ENCODE measurements at places on chromosomes 2 and 18. TPM values are rescaled to one million over a fixed set of nuclear protein-coding genes. Genes with fewer than 3 reads are reported as not detected.

GRCh38 chr2:18930971-18931370 lies 341.6 kb upstream of the NT5C1B start:
- no peak overlapping the region for H3K27ac ChIP-seq
- no peaks in the 10 kb centered on the region for H3K4me1 ChIP-seq
- no peak for DNase-seq
- H3K27me3 ChIP-seq = no peaks in the 10 kb centered on the region

DNA sequence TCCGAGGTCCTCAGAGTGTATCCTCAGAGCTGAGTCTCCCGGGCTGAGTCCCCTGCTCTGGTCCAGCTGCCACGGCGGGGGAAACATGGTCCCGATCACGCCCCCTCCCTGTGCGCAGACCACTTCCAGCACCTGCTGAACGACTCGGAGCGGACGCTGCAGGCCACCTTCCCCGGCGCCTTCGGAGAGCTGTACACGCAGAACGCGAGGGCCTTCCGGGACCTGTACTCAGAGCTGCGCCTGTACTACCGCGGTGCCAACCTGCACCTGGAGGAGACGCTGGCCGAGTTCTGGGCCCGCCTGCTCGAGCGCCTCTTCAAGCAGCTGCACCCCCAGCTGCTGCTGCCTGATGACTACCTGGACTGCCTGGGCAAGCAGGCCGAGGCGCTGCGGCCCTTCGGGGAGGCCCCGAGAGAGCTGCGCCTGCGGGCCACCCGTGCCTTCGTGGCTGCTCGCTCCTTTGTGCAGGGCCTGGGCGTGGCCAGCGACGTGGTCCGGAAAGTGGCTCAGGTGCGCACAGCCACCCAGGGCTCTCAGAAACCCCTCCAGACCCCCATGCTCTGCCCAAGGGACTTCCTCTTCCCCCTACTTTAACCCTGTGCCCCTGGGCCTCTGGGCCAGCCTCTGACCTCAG lies 26.7 kb downstream of the GPC1 start:
- DNase-seq = no peak
- no peaks in the 10 kb centered on the region for H3K27me3 ChIP-seq
- H3K4me1 ChIP-seq = peaks cover 4% of the 10 kb centered on the region
- no peak overlapping the region for H3K27ac ChIP-seq

DNA sequence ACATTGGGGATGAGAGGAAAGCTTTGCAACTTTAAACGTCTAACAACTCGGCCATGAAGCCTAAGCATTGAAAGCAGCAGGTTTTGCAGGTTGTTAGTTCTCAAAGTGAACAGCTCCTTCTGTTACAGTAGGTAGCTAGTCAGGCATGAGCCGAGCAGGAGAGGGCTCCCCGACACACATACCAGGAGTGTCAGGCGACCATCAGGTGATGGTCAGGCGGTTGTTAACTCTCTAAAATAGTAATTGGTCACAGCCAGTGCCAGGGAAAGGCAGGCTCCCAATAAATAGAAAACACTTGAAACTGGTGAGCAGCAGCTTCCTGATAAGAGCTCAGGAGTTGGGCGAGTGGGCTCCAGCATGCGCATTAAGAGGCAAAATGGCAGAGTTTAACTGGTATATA lies 53.5 kb upstream of the DAPL1 start:
- no peak overlapping the region for H3K27ac ChIP-seq
- H3K36me3 ChIP-seq = no peaks in the 10 kb centered on the region
- peaks cover 4% of the 10 kb centered on the region for H3K27me3 ChIP-seq
- no peak for DNase-seq

- H3K4me1 ChIP-seq = peaks cover 10% of the 10 kb centered on the region
- H3K4me3 ChIP-seq = no peak overlapping the region
- H3K36me3 ChIP-seq = no peaks in the 10 kb centered on the region
- no peak overlapping the region for H3K27ac ChIP-seq
- no peak for DNase-seq
Measured at GRCh38 chr2:223597076-223597475, 5.1 kb downstream of the SCG2 start.

Gene MEIS1
- polyA plus RNA-seq = 2.2 TPM

Gene LYPD6B
- polyA plus RNA-seq = 30.8 TPM

Gene DNAH7
- polyA plus RNA-seq = 0.28 TPM

DNA sequence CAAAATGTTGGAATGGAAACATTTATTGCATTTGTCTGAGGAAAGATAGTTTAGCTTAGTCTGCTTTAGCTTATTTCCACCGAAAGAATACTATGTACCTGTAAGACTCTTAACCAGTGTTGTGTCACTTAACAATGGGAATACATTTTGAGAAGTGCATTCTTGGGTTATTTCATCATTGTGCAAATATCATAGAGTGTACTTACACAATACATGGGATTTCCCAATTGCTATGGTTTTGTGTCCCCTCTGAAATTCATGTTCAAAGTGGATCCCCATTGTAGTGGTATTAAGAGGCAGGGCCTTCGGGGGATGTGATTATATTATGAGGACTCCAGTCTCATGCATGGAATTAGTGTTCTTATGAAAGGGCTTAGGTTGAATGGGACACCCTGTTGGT lies 249.4 kb upstream of the UBE2E3 start:
- no peaks in the 10 kb centered on the region for H3K27me3 ChIP-seq
- peaks cover 8% of the 10 kb centered on the region for H3K4me1 ChIP-seq
- H3K36me3 ChIP-seq = no peaks in the 10 kb centered on the region
- DNase-seq = no peak
- no peak overlapping the region for H3K4me3 ChIP-seq

GRCh38 chr18:53142005-53142404 lies 802.0 kb downstream of the DCC start:
- DNase-seq = no peak
- H3K27me3 ChIP-seq = no peaks in the 10 kb centered on the region
- no peaks in the 10 kb centered on the region for H3K36me3 ChIP-seq
- H3K27ac ChIP-seq = no peak overlapping the region

Gene TNS1
- 2.5 TPM for polyA plus RNA-seq

Gene DOCK10
- 1.4 TPM for polyA plus RNA-seq

GRCh38 chr2:82023710-82024109 lies 1719.2 kb upstream of the LRRTM1 start:
- H3K4me3 ChIP-seq = no peak overlapping the region
- H3K27ac ChIP-seq = no peak overlapping the region
- no peaks in the 10 kb centered on the region for H3K4me1 ChIP-seq
- no peaks in the 10 kb centered on the region for H3K27me3 ChIP-seq
- H3K36me3 ChIP-seq = no peaks in the 10 kb centered on the region

DNA sequence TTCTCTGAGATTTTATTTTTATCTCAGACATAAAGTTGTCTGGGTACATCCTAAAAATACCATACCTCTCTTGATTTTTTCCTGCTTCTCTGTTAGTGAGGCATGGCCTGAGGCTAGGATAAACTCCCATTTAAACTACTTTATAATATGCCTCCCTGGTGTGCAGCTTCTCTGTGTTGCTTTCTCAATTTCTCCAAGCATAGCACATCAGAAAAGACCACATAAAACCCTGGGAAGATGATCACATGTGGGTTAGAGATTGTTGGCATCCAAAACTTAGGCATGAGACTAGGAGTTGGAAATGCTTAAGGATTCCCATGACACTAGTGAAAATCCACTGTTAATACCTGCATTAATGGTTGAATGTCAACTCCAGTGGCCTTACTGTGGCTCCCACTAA lies 254.6 kb downstream of the RND3 start:
- no peaks in the 10 kb centered on the region for H3K4me1 ChIP-seq
- H3K27ac ChIP-seq = no peak overlapping the region
- DNase-seq = no peak
- H3K27me3 ChIP-seq = no peaks in the 10 kb centered on the region
- H3K36me3 ChIP-seq = no peaks in the 10 kb centered on the region
- H3K4me3 ChIP-seq = no peak overlapping the region

Gene KCNS3
- 5.6 TPM for polyA plus RNA-seq

DNA sequence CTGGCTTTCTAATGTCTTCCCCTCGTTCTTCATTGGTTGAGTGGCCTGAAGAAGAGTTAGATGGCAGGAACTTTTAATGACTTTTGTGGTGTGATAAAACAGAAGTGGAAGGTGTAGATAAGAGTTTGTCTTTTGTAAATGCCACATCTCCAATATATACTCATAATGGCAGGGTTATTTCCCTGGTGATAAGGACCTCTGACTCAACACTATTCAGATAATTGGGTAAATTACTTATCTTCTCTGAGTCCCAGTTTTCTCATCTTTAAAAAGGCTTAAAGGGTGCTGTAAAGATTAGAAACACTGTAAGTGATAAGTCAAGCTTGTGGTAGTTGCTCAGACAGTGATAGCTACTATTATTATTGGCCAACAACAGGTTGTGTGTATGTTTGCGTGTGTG lies 9.5 kb downstream of the KLHL14 start:
- H3K36me3 ChIP-seq = no peaks in the 10 kb centered on the region
- no peaks in the 10 kb centered on the region for H3K4me1 ChIP-seq
- peaks cover 8% of the 10 kb centered on the region for H3K27me3 ChIP-seq

DNA sequence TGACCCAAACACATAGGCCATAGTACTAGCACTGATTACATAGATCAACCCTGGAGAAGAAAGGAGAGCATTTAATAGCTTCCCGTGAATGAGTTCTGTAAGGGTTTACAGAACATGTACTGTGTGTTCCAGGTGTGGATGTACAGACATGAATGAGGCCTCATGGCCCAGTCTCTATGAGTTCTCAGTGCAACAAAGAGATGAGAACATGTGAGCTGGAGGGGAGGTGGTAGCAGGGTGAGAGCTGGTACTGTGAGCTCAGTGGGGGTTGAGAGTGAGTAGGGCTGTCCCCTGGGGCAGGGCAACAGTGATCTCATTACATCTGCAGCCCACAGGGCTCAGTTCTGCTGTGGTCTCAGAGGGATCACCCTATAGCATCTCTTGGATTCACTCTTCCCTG lies 42.6 kb upstream of the SPRED2 start:
- no peaks in the 10 kb centered on the region for H3K36me3 ChIP-seq
- H3K27me3 ChIP-seq = no peaks in the 10 kb centered on the region
- H3K4me1 ChIP-seq = no peaks in the 10 kb centered on the region
- no peak overlapping the region for H3K27ac ChIP-seq

- no peak for DNase-seq
- no peaks in the 10 kb centered on the region for H3K36me3 ChIP-seq
- H3K27ac ChIP-seq = no peak overlapping the region
- peaks cover 18% of the 10 kb centered on the region for H3K4me1 ChIP-seq
Measured at GRCh38 chr2:226208726-226209125, 590.9 kb downstream of the IRS1 start.

DNA sequence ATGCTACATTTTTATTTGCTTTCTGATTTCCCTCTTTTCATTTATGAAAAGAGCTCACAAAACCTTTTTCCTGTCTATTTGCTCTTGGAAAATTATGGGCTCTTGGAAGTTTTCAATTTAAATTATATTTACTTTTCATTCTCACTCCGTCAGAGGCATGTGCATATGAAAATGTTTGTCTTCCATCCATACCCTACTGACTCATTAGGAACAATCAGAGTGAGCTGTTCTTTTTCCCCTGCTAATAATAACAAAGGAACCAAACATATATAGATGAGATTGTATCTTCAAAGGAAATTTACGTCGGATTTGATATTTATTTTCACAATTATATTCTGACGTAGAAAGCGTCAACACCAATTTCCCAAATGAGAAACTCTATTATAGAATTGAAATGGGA lies 1101.2 kb downstream of the TSN start:
- no peak overlapping the region for H3K4me3 ChIP-seq
- no peak overlapping the region for H3K27ac ChIP-seq
- H3K36me3 ChIP-seq = no peaks in the 10 kb centered on the region
- no peaks in the 10 kb centered on the region for H3K27me3 ChIP-seq

DNA sequence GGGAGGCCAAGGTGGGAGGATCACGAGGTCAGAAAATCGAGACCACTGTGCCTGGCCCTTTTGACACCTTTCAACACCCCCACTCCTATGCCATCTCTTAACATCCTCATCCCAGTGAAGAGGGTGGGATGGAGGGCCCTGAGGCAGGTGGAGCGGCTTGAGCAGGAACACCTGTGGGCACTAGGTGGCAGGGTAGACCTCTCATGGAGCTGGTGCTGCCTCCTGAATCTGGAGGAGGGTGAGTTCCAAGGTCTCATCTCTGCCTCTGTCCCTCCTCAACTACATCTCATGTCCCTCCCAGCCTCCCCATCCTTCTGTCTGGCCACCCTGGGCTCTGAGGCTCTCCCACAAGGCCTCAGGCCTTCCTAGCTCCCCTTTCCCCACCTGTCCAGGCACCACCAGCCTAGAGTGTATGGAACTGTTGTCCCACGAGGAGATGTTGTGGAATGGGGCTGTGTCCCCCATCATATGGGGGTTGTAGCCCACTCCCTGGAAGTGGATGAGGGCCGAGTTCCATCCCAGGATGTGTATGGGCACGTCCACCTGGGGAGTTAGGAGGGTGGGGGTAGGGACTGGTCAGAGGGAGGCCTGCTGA lies 17.0 kb upstream of the CRYBA2 start:
- peaks cover 2% of the 10 kb centered on the region for H3K27me3 ChIP-seq
- no peak overlapping the region for H3K27ac ChIP-seq
- no peaks in the 10 kb centered on the region for H3K36me3 ChIP-seq
- no peak overlapping the region for H3K4me3 ChIP-seq

- no peak overlapping the region for H3K27ac ChIP-seq
- H3K36me3 ChIP-seq = no peaks in the 10 kb centered on the region
Measured at GRCh38 chr18:45161850-45162249, 453.4 kb upstream of the SLC14A2 start.

Gene STAT4
- polyA plus RNA-seq = 1.6 TPM

GRCh38 chr2:74079522-74080341 lies 68.0 kb downstream of the BOLA3 start:
- H3K4me1 ChIP-seq = peaks cover 6% of the 10 kb centered on the region
- H3K27me3 ChIP-seq = no peaks in the 10 kb centered on the region
- H3K27ac ChIP-seq = no peak overlapping the region
- no peak for DNase-seq
- no peak overlapping the region for H3K4me3 ChIP-seq

GRCh38 chr2:54569745-54570301 lies 113.7 kb downstream of the SPTBN1 start:
- no peak overlapping the region for H3K4me3 ChIP-seq
- DNase-seq = no peak
- peaks cover 4% of the 10 kb centered on the region for H3K36me3 ChIP-seq

DNA sequence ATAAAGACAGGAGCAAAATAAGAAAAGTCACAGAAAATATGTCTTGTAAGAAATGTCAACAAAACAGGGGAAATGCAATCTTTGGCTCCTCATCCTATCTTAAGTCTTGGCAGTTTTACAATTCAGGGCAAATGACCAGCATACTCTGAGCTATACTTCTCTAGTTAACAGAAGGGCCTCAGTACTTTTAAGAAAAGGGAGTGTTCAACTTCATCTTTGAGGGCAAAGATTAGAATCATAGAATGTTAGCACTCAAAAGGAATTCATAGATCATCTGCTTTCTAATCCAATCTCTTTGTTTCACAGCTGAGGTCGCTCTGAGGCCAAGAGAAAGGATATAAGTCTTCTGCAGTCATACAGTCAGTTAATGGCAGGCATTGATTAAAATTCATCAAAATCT lies 174.0 kb upstream of the NT5C1B start:
- no peaks in the 10 kb centered on the region for H3K4me1 ChIP-seq
- H3K4me3 ChIP-seq = no peak overlapping the region
- H3K27me3 ChIP-seq = no peaks in the 10 kb centered on the region
- no peak overlapping the region for H3K27ac ChIP-seq
- no peaks in the 10 kb centered on the region for H3K36me3 ChIP-seq

Gene ADGRF3
- polyA plus RNA-seq = 0.27 TPM

Gene RGPD3
- 0.06 TPM for polyA plus RNA-seq

Data from keratinocyte (primary cell).